ENCODE measurements at places on chromosomes 2 and 18.

DNA sequence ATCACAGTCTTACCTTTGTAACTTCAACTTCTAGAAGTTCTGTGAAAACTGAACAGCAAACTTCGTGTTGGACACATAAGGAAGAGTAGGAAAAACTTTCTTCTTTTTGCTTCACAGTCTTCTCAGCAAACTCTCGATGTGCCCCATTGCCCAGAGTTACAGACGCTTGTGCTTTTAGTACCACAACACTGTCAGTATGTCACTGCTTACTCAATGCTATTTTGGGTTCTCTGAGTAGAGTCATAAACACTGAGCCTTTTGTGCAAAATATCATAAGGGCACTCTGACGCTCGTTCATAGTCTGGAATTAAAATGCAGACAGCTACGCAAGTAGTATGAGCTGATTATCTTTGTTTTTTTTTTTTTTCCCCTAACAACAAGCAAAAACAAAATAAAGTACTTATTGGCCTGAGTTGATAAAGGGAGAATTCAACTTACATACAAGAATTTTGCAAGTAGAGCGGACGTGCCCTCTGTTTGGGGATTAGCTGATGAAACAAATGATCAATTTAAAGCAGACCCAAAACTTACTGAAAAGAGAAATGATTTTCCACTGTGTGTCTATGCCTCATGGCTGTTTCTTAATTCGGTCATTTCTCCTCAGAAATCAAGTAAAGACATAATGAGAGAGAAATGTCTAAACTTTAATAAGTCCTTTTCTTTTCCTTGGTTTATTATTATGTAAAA is at the start of gene CDH19:
Gene CDH19 (minus strand): TSS at position 150 of the 687 bp plus-strand sequence. CDS start 31,886 bp downstream, outside the sequence.
- DNase-seq: no peak

- no peak for DNase-seq
These were observed 2.1 kb upstream of the PUM2 start for GRCh38 chr2:20352581-20353216.

DNA sequence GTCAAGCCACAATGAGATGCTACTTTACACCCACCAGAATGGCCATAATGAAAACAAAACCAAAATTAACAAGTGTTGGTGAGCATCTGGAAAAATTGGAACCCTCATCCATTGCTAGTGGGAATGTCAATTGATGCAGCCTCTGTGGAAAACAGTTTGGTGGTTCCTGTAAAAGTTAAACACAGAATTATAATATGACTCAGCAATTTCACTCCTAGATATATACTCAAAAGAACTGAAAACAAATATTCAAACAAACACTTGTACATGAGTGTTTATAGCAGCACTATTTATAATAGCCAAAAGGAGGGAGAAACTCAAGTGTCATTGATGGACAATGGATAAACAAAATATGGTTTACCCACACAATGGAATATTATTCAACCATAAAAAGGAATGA is 43.0 kb downstream of the INO80C start:
- no peak for DNase-seq

DNA sequence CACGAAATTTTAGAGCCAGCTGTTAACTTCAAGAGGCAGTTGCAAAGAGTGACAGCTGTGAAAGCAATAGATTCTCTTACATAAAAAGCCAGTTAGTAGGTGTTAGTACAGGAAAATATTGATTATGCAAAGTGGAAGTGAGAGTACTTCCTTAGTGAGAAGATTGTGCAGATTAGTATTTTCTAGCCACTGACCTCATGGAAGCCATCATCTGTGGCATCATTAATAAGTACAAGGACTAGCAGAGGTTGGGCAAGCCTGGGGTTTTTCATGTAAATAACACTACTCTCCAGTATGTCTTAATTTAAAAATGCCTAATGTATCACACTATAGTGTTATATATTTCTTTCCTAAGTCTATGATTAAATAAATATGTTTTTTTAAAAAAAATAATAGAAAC is 166.2 kb upstream of the DTNA start:
- no peak for DNase-seq

- DNase-seq: no peak
These were observed 187.8 kb upstream of the MEX3C start for GRCh38 chr18:51385270-51385669.

- no peak for DNase-seq
These were observed 486.6 kb upstream of the HS6ST1 start for GRCh38 chr2:128805237-128805636.

GRCh38 chr2:96145036-96145847 is at the start of gene DUSP2:
DUSP2 (minus strand) TSS chr2:96145440; CDS start chr2:96145354, 86 bp downstream.
- DNase-seq: peak; percentile 89

DNA sequence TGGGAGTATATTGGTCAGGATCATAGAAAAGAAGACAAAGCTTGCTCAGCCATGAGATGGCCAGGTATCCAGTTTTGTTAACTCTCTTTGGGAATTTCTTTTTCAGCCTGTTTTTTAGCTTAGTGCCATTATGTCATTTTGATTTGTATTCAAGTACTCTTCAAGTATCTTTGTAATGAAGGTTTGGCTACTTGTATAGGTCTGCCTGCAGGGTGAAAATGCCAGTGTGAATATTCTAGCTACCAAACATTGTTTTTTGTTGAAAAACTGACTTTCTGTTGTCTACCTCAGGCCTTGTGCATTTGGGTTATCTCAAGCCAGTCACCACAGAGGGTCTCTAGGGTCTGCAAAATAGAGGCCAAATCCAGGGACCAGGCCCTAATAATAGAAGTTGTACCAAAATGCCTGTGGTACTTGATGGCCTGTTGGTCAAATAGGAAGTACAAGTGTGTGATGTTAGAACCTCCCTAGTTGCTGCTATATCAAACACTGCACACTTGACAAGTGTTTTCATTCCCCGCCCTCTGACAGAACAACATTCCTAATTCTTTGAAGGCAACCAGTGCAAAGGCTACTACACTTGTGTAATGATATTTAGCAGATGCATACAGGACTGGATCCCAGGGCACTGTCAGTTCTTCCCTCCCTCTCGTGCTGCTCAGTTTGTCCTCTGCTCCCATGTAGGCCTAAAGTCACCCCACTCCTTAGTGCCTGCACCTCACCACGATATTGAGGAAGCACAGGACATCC is 36.4 kb downstream of the RNMT start:
- DNase-seq: no peak

DNA sequence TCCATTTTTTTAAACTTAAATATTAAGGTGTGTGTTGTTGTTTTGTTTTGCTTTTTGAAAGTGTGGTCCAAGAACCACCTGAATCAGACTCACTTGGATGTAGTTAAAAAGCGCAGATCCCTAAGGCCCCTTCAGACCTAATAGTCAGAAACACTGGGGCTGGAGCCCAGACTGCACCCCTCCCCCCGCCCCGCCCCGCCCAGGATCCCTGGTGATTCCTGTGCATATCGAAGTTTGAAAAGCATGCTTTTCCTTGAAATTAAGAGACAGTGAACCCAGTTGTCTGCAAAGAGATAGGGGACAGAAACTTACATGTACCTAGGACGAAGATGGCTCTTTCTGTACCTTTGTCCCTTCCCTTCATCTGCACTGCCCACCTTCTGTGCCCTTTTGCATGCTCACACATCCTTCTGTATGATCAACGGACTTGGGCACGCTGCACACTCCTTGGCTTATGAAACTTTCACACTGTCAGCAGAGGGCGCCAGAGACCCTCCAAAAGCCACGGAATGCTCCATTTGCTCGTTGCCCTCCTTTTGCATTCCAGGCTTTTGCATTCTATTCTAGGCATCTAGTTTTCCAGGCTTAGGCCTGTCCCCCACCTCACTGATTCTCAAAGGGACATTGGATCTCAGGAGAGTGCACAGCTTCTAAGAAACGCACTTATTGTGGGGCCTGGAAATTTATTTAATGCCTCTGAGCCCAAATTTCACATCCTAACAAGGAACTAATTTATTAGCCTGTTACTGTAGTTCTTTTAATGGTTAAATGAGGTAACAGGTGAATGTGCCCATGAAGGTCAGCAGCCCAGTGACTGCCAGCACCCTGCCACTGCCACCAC is 32.8 kb upstream of the SLC14A1 start:
- DNase-seq: peak; percentile 87

DNA sequence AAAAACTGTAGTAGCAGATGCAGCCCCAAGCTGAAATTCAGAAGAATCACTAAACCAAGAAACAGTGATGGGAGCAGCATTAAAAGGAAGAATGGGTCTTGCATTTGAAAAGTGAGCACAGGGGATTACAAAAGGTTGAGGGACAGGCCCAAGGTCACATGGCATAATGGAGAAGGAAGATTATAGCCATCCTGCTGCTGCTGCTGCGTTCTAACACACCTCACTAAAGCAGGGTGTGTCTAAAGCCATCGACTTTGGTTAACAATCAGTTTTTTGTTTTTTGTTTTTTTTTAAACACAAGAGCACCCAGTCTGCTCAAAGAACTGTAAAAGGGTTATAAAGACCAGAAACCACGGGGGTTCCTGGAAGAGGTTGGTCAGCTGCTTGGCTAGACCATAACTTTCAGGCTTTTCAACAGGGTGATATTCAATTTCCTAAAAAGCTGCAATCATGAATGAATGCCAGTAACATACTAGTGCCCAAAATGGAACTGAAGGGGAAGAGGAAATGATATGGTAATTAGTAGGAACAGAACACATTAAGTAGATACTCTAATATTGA is 102.6 kb downstream of the MYO5B start:
- no peak for DNase-seq

GRCh38 chr2:41763141-41763540 is 284.7 kb upstream of the PKDCC start:
- DNase-seq: no peak

DNA sequence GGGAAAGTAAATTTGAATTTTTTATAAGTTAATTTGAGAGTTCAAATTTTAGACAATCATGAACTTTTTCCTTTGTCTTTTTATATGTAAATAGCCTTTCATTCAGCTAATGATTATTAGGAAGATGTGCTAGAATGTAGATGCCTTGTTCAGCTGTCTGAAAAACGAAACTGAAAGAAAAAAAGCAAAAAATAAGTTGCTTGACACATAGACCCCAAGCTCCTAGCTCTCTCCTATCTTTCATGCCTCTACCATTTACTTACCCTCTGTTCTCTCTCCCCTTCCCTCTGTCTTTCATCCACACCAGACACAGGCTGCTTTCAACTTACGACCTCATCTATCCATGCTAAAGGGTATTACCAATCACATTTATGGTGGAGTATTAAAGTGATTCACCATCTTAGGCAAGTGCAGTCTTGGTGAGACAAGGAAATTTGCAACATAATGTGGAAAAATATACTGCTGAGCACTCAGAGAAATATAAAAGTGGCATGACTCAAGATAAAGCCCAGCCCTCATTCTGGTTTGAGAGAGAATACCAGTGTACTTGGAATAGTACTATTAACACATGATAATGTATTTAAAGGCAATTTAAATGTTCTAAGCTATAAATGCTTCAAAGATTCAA is 425.6 kb downstream of the SUCLG1 start:
- no peak for DNase-seq

DNA sequence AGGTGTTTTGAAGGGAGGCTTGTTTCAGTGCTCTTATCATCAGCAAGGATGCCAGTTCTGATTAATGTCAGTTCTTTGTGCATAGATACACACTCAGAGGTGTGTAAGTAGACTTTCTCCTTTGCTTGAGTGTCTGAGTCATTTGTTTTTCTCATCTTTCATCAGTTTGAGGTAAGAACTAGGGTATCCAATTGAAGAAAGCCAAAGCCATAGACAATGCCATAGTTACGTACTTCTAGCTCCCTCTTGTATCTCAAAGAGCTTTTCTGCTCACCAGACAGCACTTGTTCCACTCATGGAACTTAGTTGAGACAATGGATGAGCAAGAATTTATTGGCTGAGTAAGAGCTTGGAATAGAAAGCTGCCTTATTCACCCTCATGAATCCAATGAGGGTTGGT is 520.1 kb downstream of the PIK3C3 start:
- no peak for DNase-seq

DNA sequence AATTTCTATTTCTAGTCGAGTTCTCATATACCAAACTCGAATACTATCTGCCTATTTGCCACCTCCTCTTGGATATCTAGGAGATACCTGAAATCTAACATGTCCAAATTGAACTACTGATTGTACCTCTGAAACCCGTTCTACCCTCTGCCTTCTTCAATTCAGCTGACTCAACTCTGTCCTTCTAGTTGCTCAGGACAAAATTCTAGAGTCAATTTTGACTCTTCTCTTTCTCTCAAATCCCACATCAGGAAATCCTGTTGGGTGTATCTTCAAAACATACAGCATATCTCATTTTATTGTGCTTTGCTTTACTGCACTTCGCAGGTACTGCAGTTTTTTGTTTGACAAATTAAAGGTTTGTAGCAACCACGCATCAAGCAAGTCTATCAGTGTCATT is 137.8 kb downstream of the ZAP70 start:
- no peak for DNase-seq

DNA sequence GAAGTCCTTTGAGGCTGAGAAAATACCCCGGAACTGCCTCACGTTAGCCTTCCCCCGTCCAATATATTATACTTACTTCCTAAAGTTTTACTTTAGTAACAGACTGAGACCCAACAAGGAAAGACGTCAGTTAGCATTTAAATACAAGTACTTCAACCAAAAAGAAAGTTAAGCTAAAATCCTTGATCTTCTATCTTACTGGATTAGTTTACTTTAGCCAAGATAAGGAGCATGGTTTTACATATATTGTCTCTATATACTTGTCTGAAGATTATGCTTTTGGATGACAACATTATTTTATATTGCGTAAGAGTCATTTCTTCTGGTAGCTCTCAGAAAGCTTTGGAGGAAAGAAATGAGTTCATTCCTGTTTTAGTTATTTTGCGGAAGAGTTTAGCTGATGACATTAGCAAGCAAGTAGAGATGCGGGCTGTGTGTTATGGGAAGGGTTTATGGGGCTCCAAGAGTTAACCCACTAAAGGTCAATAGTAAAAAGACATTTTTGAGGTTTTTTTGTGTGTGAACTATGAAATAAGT is 532.9 kb downstream of the ZNF516 start:
- DNase-seq: no peak

- no peak for DNase-seq
These were observed 177.7 kb upstream of the TWIST2 start for GRCh38 chr2:238670111-238670585.

- DNase-seq: peak; percentile 49
These were observed 1.4 kb upstream of the PLCL1 start for GRCh38 chr2:197803033-197803444.

DNA sequence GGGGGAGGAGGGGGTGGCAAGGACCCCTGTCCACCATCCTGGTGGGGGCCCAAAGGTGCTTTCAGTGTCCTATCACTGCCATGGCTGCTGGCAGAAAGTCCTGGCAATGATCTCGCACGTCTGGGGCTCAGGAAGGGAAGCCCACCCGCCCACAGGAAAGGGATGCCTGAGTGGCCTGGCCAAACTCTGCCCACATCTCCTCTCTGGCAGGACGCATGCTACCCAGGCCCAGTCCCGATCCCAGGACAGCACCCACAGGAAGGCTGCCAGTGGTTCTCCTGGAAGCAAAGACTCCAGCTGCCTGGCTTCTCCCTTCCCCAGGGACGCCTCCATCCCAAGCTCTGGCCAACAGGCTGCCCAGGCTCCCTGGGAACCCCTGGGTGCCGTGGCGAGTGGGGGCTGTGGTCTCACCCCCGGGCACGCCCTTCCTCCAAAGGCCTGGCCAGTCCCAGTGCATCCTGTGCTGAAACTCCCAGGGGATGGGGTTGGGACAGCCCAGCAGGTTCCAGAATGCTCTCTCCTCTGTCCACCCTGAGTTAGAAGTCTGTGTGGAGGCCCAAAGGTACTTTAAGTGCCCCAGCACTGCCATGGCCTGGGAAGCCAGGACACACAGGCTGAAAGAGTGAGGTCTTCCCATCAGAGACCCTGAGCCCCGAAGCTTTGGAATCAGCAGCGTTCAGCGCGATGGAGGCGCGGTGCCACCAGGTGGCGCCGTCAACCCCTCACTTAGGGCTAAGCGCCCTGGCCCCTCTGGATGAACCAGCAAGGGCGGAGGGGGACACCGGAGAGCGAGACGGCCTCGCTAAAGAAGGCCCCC is 29.8 kb upstream of the TAF1B start:
- DNase-seq: peak; percentile 81
